ENCODE measurements at places on chromosomes 12 and 14.

DNA sequence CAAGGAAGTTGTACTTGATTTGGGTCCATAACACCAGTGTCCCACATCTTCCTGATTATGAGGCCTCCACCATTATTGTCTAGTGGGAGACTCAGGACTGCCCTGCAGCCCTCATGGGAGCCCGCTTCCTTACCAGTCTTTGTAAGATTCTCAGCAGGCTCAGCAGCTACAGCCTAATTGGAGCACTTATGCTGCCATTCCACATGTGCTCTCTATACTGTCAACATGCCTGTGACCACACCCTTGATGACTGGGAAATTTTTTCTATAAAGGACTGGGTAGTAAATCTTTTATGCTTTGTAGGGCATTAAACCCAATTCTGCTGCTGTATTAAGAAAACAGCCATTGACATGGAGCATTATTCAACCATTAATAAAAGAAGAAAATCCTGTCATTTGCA is 145.5 kb upstream of the IGF1 start:
- H3K4me1 ChIP-seq, result no peaks in the 10 kb centered on the region
- H3K27me3 ChIP-seq, result no peaks in the 10 kb centered on the region
- no peak overlapping the region for H3K4me3 ChIP-seq
- no peaks in the 10 kb centered on the region for H3K36me3 ChIP-seq
- no peak overlapping the region for H3K27ac ChIP-seq
- no peak for DNase-seq

DNA sequence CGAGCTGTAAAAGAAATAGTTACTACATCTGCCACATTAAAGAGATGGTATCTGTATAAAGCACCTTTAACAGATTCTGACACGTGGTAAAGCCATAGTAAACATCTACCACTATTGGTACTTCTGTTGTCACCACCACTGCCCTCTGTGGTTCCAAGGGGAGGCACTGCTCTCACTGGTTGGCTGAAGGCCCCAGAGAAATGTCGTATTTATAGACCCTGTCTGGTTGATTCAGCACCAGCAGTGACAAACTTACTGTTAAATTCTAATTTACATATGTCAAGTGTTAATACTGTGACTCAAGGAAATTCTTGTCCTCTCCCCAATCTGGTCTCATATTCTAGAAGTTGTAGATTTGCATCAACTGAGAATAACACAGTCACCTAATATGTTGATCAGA is 281.1 kb downstream of the ERC1 start:
- no peak for DNase-seq
- H3K4me3 ChIP-seq, result no peak overlapping the region
- H3K36me3 ChIP-seq, result no peaks in the 10 kb centered on the region

GRCh38 chr14:87838931-87839330 is 154.1 kb downstream of the GALC start:
- no peak for DNase-seq
- no peak overlapping the region for H3K27ac ChIP-seq
- no peaks in the 10 kb centered on the region for H3K4me1 ChIP-seq
- H3K4me3 ChIP-seq, result no peak overlapping the region

DNA sequence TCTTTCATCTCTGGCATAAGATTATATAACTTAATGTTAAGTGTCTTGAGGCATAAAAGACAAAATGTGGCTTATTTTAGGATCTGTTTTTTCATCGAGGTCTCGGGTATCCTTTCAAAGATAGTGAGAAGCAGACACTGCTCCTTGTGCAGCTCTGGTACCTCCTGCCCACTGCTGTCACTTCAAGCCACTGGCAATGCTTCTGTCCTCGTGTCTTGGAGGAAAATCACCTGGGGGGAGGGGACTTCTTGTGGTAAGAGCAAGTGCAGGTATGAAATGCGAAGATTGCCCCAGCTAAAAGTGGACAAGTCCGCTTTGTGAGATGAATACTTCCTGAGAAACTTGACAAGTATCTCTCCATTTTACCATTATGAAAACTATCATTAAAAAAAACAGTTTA is 37.8 kb upstream of the DYNC1H1 start:
- no peak for DNase-seq
- H3K4me3 ChIP-seq, result no peak overlapping the region
- no peaks in the 10 kb centered on the region for H3K4me1 ChIP-seq

- no peaks in the 10 kb centered on the region for H3K36me3 ChIP-seq
- H3K27me3 ChIP-seq, result peaks cover 45% of the 10 kb centered on the region
- no peaks in the 10 kb centered on the region for H3K4me1 ChIP-seq
Measured at GRCh38 chr14:104283197-104284106, 145.1 kb downstream of the KIF26A start.

DNA sequence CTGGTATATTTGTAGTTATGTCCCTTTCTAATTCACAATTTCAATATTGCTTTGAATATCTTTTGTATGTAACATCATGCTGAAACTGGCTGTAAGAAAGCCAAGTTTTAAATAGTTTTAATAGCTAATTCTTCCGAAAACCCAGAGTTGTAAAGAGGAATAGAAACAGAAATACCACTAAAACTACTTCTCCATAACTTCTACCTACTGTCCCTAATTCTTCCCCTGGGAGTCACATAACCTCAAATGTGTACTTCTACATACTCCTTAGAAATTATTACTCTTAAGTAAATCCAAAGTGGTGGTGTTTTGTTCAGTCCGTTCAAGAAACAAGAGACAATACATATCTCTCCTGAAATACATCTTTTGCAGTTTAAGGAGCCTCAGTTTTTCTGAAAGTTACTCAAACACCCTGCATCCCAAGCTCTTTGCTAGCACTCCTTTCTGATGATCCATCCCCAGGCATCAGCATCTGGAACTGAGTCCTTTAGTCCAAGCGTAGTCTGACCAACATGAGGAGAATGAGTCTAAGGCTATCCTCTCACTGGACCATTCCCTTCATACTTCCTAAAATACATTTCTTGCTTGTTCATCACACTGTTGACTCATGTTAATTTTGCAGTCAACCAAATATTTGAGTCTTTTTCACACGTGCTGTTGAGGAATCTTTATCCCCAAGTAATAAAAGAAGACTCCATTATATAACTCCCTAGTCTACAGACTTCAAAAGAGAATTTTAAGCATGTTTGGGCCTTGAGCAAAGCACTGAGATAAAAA is 214.3 kb upstream of the NUDT4 start:
- H3K36me3 ChIP-seq, result no peaks in the 10 kb centered on the region
- no peak overlapping the region for H3K4me3 ChIP-seq
- no peaks in the 10 kb centered on the region for H3K27me3 ChIP-seq
- DNase-seq, result no peak
- no peaks in the 10 kb centered on the region for H3K4me1 ChIP-seq

DNA sequence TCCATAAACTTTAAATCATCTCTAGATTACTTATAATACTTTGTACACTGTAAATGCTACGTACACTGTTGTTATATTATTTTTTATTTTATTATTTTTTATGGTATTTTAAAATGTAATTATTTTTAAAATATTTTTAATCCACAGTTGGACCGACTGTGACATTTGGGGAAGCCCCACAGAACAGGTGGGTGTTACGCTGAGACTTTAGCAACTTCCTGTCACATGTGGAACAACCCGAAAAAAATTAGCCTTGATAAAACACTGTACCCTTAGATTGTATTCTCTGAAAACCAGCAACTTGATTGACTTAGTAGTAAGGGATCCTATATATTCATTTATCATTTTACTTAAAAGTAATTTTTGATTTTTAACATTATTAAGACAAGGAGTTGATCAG is 1755.7 kb upstream of the SEL1L start:
- H3K36me3 ChIP-seq, result no peaks in the 10 kb centered on the region
- H3K27me3 ChIP-seq, result no peaks in the 10 kb centered on the region
- H3K4me1 ChIP-seq, result no peaks in the 10 kb centered on the region
- H3K27ac ChIP-seq, result no peak overlapping the region
- no peak for DNase-seq

DNA sequence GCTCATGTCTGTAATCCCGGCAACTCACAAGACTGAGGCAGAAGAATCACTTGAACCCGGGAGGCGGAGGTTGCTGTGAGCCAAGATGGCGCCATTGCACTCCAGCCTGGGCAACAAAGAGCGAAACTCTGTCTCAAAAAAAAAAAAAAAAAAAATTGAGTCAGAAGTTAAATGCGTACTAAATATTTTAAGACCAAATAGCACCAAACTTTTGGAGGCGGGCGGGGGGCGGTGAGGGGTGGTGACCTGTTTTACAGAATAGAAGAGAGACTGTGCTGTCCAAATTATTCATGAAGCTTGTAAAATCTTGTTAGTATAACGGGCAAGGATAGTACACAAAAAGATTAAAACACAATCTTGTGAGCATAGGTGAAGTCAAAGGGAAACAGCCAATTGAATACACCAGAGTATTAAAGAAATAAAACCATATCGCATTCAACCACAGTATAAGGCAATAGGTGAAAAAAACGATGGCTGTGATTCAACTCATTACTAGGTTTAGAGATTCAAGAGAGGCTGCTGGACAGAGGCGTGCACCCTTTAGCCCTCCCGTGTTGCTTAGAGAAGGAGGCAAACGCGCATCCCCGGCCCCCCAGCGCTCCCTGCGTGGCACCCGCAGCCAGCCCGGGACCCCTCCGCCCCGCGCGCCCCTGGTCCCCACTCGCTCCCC is 571 bp downstream of the ZNF891 start:
- H3K4me3 ChIP-seq, result peak overlapping the region; percentile 80
- no peak for DNase-seq
- H3K27me3 ChIP-seq, result no peaks in the 10 kb centered on the region

DNA sequence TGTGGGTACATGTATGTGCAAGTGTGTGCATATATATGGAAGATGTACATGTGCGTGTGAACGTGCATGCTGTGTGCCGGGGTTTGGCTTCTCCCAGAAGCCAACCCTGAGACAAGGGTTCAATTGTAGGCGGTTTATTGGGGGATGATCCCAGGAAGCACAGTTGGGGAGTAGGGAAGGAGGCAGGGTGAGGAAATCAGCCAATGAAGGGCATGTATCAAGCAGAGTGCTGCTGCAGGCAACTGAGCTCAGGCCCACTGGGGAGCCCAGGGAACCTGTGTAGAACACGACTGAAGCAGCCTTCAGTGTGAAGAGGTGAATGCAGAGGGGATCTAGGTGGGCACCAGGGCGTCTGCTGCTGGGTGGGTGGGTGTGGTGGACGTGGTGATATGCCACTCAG is 21.6 kb downstream of the SYNDIG1L start:
- no peaks in the 10 kb centered on the region for H3K36me3 ChIP-seq
- no peak overlapping the region for H3K4me3 ChIP-seq
- no peak for DNase-seq
- no peak overlapping the region for H3K27ac ChIP-seq
- no peaks in the 10 kb centered on the region for H3K27me3 ChIP-seq

- no peak for DNase-seq
- peaks cover 9% of the 10 kb centered on the region for H3K36me3 ChIP-seq
- H3K27me3 ChIP-seq, result no peaks in the 10 kb centered on the region
- no peak overlapping the region for H3K27ac ChIP-seq
- peaks cover 22% of the 10 kb centered on the region for H3K4me1 ChIP-seq
- H3K4me3 ChIP-seq, result no peak overlapping the region
Measured at GRCh38 chr12:123109319-123109772, 41.5 kb downstream of the PITPNM2 start.
